Chondrocyte (in vitro differentiated cells): ENCODE measurements at places on chromosomes 1 and 21. TPM values are rescaled to one million over a fixed set of nuclear protein-coding genes. Genes with fewer than 3 reads are reported as not detected.

GRCh38 chr1:157135646-157136045 is 2.5 kb downstream of the ETV3 start:
- no peak for DNase-seq

- DNase-seq: peak; percentile 66
Measured at GRCh38 chr1:228369608-228370438, 36.8 kb downstream of the TRIM11 start.

The C1orf94 gene
- not detected in 3 replicates for total RNA-seq

The CHD5 gene
- total RNA-seq: 0.23 to 1.0 TPM (median 0.42 TPM) in 3 replicates

DNA sequence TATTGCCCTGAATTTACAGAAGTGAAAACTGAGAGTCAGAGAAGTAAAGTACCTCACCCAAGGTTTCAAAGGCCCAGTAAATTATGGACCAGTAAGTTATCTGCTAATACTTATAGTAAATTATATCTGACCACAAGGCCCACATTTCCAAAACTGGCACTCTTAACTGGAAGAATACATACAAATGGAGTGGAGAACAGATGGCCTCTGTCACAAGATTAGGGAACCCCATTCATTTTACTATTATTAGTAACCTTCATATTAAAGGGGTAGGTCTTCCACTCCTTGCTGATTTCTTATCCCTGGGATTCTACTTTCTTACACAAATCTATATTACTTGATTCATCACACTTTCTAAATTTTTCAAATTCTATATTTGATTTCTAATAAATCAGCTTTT is 588.8 kb downstream of the NEGR1 start:
- no peak for DNase-seq

DNA sequence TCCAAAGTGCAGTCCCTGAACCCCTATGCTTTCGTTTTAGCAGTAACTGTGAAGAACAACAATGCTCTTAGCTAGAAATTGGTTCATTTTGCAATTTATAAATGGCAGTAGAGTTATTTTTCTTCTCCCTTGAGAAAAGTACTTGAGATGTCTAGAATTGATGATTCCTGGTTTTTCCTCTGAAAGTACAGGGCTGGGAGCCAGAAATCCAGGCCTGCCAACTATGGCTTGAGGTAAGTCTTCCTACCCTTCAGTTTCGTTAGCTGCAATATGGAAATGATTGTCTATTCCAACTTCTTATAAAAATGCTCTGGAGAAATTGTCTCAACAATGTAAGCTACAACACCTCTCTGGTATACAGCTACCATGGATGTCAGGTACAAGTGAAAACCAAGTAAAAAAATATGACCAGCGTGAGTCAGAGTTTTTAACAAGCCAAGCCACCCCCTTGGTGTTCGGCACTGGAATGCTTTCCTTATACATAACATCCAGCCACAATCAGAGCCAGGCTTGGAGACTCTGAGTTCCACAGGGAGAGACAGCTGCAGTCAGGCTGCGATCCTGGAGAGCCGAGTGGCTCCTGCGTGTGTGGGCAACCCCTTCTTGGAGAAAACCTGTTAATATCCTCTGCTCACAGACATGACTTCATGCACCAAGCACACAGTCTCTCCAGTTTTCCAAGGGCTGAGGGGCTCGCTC is 22.0 kb downstream of the TSPAN2 start:
- no peak for DNase-seq

- DNase-seq: no peak
Measured at GRCh38 chr1:226939438-226940028, 561 bp upstream of the COQ8A start.

The SYT14 gene
- total RNA-seq: 0.19 to 1.0 TPM (median 0.72 TPM) in 3 replicates

DNA sequence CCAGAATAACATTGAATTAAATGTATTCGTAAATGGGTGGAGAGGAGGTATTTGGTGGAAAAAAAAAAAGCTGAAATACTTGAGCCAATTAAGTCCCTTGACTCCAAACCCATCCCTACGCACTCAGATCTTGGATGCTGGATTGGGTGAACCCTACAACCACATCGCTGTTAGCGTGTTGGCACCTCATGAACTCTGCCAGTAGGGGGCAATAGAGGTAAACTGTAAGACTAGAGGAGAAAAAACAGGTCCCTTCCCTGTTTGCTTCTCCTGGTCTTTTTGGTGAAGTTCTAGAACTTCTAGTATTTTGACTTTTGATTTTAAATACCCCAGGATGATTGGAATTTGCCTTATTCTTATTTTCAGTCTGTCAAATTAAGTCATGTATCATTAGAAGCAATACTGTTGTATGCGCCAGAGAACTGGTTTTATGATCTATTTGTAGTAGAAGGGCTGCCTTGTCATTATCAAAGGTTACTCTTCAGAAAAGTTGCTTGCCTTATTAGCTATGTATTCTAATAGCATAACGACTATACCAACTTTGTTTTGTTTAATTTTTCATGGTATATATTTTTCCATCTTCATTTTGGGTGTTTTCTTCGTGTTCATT is 1.9 kb upstream of the OR13G1 start:
- no peak for DNase-seq

DNA sequence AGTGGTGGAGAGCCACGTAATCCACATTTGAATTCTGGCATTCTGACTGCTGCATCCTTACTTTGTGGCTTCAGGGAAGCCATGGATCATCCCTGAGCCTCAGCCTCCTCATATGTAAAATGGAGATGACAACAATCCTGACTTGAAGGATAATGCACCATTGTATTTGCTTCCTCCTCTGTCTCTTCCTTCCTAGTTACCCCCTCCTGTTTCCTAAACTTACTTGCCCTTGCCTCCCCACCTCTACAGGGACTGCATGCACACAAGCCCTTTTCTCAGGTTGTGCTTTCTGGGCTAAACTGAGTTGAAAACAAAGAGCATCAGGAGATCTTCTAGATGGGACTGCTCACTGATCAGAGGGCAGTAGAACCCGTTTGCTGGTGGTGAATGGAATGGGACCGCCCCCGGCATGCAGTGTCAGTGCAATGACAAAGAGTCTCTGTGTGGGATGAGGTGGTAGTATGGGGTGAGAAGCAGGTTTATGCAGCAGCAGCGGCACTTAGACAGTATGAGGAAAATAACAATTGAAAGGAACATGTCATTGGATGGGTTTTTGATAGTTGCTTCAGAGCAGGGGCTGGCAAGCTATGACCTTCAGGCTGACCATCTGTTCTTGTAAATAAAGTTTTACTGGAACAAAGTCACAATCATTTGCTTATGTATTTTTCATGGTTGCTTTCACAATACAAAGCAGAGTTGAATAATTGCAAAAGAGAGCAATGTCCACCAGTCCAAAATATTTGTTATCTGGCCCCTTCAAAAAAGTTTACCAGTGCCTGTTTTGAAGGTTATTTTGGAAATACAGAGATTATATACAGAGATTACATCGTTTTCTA is 6.1 kb upstream of the ADAMTS1 start:
- no peak for DNase-seq

- no peak for DNase-seq
Measured at GRCh38 chr1:102628109-102628613, 480.2 kb downstream of the COL11A1 start.

GRCh38 chr1:45952072-45952471 is 148.7 kb downstream of the MAST2 start:
- DNase-seq: no peak

The AADACL4 gene
- not detected in 3 replicates for total RNA-seq

GRCh38 chr1:27726173-27727044 is 648 bp downstream of the FAM76A start:
- DNase-seq: peak; percentile 90

The LAX1 gene
- total RNA-seq: 0.07 TPM in 1 of 3 replicates, not detected in the others

The GBP2 gene
- 0.42 to 0.56 TPM in 2 of 3 replicates, not detected in the other for total RNA-seq

- DNase-seq: no peak
Measured at GRCh38 chr1:170032531-170033280, 41.8 kb downstream of the KIFAP3 start.

The RIMS3 gene
- 4.8 to 26.3 TPM (median 26.0 TPM) in 3 replicates for total RNA-seq

GRCh38 chr1:12124693-12125421 is 41.9 kb upstream of the TNFRSF1B start:
- no peak for DNase-seq

DNA sequence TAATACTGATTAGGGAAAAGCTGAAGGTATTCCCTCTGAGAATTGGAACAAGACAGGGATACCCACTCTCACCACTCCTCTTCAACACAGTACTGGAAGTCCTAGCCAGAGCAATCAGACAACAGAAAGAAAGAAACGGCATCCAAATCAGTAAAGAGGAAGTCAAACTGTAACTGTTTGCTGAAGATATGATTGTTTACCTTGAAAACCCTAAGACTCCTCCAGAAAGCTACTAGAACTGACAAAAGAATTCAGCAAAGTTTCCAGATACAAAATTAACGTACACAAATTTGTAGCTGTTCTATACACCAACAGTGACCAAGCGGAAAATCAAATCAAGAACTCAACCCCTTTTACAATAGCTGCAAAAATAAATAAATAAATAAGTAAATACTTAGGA is 78.6 kb downstream of the EXTL2 start:
- DNase-seq: no peak

GRCh38 chr1:84353695-84354094 is 44.6 kb upstream of the DNASE2B start:
- DNase-seq: no peak

DNA sequence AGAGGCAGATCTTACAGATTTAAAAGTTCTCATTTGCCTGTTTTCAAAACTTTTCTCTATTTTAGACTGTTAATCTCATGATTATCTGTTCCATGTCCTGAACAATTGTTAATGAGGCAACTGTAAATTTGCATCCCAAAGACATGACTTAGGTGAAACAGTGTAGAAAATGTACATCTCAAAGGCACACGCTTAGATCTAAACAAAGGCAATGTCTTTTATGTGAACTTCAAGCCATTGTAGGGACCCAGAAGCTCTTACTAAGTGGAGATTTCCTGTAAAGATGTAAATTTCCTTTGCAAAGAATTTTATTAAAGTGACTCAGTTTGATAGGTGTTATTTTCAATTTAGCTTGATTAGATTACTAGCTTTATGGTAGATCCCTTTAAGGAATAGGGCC is 125.2 kb upstream of the F3 start:
- DNase-seq: no peak

GRCh38 chr1:35660581-35661473 is 19.5 kb upstream of the PSMB2 start:
- no peak for DNase-seq

GRCh38 chr1:203661572-203661971 is 34.9 kb downstream of the ATP2B4 start:
- DNase-seq: no peak

DNA sequence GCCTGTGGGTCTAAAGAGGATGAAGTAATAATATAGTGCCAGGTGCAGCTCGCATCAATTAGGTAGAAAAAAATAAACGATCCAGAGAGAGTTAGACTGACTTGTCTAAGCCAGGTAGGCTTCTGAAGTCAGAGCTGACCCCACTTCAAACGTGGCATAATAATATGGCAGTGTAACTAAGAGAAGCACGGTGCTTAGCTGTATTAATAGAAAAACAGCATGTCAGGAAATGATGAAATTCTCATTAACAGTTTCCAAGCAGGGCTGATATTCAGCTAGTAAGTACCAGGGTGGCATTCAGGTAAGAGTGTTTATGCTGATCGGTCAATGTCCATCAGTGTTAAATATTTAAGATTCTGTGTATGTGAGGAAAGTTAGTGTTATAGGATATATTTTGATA is 145.8 kb upstream of the SAMSN1 start:
- no peak for DNase-seq

DNA sequence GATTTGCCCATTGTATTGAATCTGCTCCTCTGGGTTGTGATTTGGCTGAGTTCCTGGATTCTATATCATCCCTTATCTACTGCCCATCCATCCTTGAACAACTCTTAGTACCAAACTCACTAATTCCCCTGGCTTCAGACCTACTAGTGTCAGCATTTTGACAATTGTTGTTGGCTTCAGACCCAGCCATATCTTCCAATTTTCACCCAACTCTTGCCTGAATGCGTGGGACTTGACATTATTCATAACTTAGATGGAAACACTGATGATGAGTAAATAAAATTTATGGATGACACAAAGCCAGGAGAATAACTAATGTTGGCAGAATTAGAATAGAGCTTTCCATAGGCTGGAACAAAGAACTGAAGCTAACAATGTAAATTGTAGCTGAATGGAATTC is 27.3 kb upstream of the EDEM3 start:
- DNase-seq: no peak

DNA sequence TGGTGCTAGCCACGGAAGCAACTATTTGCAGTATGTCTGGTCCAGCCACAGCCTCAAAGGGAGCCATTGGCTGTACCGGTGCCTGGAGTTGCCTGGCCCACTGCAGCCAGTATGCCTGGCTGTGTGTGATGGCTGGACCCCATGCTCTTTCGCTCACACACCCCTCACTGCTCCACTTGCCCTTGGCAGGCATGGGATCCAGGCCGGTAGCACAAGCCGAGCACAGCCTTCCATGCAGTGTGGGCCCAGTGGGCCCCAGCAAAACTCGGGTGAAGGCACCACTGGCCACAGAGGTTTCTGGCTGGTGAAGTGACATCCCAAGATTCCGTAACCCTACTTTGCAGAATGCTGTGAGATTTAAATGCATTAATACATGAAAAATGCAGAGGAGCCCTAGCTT is 665.8 kb downstream of the PLPP3 start:
- no peak for DNase-seq

The CACNA1S gene
- total RNA-seq: 0.07 to 0.46 TPM (median 0.40 TPM) in 3 replicates

- DNase-seq: no peak
Measured at GRCh38 chr1:205214756-205215155, 3.3 kb upstream of the DSTYK start.

GRCh38 chr1:54571803-54572541 is 23.9 kb downstream of the ACOT11 start:
- DNase-seq: no peak

DNA sequence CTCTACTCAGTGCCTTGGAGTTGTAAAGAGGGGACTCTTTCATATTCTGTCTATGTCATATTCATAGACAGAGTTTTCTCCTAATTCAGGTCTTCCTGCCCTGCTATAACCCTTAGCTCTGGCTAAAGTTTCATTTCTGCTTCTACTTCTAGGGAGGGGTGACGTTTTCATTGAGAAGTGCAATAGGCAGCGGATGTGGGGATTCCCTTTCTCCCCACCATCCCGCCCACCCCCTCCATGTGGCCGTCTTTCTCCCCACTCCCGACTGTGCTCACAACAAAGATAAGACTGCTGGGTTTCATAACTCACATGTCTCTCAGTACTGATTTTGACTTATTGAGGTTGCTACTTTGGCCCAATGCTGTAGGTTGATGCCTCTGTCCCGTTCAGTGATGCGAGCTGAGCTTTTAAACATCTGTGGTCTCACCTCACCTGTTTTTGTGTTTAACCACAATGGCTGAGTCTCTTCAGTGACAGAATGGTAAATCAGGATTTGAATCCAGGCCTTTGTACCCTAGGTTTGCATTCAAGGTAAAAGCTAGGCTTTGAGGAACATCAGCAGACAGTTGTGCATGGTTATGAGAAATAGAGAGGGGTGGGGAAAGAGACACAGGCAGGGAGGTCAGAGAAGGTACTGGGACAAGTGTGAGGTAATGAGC is 7.8 kb upstream of the KIF14 start:
- no peak for DNase-seq

- no peak for DNase-seq
Measured at GRCh38 chr1:46580140-46580903, 23.7 kb downstream of the MKNK1 start.

GRCh38 chr21:45050345-45050796 is 24.0 kb upstream of the ADARB1 start:
- DNase-seq: peak; percentile 93
